Posterior vena cava (tissue), 2 donors: ENCODE measurements at places on chromosomes 6 and 20. TPM values are rescaled to one million over a fixed set of nuclear protein-coding genes. Genes with fewer than 3 reads are reported as not detected.

- DNase-seq: no peak
Observed at GRCh38 chr6:33128318-33128717, 52.5 kb downstream of the HLA-DPB1 start.

GRCh38 chr6:104987218-104987617 lies 30.3 kb downstream of the LIN28B start:
- no peak for DNase-seq

- no peak for DNase-seq
Observed at GRCh38 chr6:29749308-29749662, 26.1 kb downstream of the HLA-F start.

DNA sequence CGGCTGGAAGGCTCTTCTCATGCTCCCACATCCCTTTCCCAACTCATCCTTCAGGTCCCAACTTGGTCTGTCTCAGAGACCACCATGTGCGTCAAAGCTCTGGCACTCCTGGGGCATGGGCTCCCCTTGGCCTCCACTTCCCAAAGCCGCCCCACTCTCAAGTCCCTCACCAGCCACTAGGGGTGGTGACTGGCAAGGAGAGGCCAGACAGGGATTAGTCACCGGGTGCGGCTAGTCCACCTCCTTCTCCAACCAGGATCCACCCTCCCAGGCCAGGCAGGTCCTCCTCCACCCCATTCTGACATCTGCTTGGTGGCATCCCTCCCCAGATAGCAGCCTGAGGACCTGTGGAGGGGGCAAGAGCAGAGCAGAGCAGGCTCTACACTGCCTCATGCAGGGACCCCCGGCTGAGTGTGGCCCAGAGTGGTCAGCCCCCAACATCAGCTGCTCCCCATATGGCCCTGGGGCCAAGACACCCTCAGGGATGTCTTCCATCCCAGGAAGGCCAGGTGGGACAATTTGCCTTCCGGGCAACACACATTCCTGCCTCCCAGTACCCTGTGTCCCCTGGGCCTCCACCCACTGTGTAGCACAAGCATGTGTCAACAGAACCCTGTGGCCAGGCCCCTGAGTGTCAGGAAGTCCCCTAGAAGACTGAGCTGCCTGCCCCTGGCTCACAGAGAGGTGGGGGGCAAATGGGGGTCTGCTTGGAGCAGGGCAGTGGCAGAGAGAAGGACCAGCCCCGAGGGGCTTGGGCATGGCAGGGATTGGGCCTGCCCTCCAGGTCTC lies 29.2 kb downstream of the YTHDF1 start:
- no peak for DNase-seq

DNA sequence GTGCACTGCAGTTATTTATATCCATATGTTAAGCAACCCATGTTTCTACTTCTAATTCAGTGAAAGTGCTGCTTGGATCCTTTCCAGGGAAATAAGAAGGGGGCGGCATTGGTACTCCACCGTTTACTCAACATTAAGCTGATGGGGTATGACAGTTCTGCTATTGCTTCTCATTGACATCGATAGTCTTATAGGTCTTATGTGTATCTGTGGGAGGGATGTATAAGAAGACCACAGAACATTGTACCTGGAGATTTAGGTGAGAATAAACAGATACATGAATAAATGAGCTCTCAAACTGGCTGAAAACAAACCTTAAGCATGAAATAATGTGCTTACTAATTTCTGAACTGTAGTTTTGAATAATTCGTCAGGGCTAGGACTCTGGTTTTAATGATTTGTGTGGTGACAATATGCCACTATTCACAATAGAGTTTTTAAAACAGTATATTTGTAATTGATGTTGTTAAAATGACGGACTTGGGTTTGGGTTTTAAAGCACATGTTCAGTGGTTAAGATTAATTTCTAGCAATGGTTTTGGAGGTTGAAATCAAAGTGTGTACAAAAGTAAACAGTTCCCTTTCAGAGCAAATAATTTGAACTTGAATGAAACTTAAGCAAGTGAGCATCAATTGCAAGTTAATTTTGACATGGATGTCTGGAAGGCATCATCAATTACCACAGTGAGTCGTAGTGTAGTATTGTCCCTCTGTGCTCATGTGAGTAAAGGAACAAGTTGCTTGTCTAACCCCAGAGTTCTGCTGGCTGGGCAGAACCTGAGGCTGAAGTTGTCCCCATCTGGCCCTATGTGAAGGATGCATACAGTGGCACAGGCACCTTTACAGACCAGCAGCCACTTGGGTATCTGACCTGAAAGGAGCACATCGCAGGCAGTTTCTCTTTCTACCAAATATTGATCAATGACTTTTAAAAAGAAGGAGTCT lies 84.7 kb upstream of the SUPT3H start:
- no peak for DNase-seq

- DNase-seq: no peak
Observed at GRCh38 chr6:131574686-131575085, 1.7 kb downstream of the ARG1 start.

- no peak for DNase-seq
Observed at GRCh38 chr6:120604510-120604909, 729.8 kb downstream of the TBC1D32 start.

- no peak for DNase-seq
Observed at GRCh38 chr20:9978397-9979004, 56.3 kb upstream of the ANKEF1 start.

DNA sequence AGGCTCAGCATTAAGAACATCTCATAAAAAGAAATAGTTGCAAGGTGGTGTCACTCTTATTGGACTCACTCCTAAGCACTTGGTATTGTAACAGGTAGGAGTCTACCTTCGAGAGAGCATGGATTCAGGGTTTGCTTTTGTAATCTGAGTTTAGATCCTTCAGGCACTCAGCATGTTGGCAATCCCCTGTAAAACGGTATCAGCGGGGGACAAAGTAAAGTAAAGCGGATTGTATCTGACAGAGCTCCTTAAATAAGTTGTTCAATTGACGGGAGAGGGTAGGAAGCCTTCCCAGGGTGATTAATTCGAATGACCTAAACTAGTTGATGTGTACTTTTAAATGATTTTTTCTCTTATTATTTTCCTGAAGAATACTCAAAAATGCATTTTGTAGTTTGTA lies 869.8 kb upstream of the EPHA7 start:
- no peak for DNase-seq

DNA sequence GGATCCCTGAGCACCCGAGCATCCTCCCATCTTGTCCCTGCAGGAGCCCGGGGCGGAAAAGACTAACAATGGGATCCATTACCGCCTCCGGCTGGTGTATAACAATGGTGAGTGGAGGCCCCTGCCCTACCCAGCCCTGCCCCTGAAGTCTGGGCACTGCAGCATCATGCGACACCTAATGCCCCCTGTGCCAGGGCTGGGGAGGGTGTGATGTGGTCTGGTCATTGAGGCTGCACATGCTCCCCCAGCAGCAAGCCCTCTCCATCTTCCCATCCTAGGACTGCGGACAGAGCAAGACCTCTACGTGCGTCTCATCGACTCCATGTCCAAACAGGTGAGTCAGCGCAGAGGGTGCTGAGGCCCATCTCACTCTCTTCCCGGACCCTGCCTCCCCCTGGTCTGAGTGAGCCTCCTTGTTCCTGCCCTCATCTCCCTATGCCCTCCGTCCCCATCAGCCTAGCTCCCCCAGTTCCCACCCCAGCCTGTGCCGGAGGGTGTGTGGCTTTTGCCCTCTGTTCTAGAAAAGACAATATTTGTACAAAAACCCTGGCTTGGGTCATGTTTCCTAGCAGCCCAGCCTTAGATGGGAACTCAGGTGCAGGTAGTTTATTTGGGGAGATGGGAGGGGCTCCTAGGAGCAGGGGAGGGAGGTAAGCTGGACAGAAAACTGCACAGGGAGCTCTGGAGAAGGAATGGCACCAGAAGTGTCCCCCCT lies 13.5 kb downstream of the EBF4 start:
- no peak for DNase-seq

- DNase-seq: no peak
Observed at GRCh38 chr6:34664256-34664971, 32.2 kb downstream of the ILRUN start.

- peak; percentile 65 for DNase-seq
Observed at GRCh38 chr6:4743062-4743461, 33.1 kb upstream of the CDYL start.

DNA sequence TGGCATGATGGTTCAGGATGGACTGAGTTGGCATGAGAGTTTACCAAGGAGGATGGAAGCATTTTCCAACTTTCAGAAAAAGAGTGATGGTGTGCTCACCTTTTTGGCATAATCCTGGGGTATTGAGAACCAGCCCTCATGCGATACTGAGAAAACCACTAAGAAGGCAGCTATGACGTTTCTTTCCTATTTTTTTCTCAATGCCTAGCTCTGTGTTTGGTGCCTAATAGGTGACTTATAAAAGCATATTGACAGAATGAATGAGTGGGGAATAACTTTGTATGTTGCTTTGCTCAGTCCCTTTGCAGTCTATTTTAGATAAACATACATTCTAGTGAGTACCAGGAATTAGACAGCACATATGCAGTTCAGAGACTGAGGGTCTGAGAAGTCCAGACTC lies 816.3 kb downstream of the DHX35 start:
- no peak for DNase-seq

GRCh38 chr6:82246370-82246769 lies 1.2 kb downstream of the IBTK start:
- DNase-seq: no peak

- DNase-seq: no peak
Observed at GRCh38 chr6:25835442-25836283, 3.8 kb upstream of the SLC17A1 start.

GRCh38 chr6:140095532-140095931 lies 721.1 kb upstream of the CITED2 start:
- DNase-seq: no peak

DNA sequence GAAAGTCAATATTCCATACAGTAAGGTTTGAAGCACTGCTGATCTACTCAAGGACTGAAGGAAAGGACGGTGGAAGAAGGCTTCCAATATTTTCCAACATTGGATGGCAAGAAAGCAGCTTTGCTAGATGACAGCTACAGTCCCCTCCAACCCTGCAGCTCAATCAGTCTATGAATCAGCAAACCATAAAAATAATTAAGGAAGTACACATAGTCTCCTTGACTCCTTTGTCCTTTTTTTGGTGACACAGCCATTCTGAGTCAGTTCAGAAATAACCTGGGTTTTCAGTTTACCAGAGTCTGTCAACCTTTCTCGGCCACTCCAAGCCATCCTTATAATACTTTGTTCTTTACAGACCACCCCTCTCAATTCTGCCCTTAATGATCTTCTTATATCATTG lies 232.5 kb downstream of the IBTK start:
- no peak for DNase-seq

- DNase-seq: no peak
Observed at GRCh38 chr6:36928547-36928918, 26.0 kb upstream of the PI16 start.

DNA sequence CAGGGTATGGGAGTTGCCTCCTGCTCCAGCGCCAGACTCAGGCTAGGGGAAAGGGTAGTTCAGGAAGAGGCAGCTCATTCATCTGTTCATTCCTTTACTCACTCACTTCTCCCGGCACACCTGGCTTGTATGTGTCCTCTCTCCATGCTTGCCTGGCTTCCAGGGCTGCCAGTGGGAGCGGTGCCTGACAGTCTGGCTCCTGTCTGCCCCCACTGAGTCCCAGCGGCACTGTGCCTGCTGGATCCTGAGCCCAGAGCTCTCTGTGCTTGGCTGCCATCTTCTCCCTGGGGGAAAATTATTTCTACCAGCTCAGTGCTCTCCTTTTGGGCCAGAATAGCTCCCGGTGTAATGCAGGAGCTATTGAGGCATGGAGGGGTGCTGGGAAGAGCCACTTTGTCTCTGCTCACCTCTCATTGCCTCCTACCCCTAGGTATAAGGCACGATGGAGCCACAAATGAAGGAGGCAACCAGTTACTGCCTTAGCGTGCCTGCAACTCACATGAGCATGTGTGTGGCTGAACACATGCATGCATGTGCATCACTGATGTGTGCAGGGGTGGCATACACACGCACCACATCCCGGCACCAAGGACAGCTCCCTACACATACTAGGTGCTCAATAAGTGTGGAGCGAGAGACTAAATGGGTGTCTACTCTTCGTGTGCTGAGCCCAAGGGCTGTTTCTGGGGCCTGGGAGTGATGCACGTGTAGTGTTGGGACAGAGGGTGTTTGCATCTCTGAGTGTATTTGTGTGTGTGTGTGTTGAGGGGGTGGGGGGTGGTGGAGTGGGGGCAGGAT lies 46.6 kb downstream of the CDH22 start:
- DNase-seq: no peak

GRCh38 chr20:52539891-52540290 lies 348.3 kb upstream of the ZFP64 start:
- DNase-seq: no peak

DNA sequence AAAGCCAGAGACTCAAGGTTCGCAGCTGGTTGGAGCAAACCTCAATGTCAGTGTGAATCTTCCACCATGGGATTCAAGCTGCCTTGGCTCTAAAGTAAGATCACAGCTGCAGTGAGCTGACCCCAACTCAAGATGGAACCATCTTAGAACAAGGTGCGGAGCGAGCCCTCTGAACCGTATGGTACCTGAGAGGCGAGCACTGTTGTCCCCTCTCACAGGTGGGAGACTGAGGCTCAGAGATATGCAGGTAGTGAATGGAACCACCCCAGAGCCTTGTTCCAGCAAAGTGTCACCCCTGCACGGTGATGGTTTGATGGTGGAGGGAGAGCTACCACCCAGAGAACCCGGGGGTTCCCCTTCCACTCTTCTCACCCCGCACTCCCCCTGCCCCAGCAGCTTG lies 52.5 kb downstream of the BMP7 start:
- no peak for DNase-seq

- no peak for DNase-seq
Observed at GRCh38 chr20:12130781-12131180, 213.1 kb downstream of the BTBD3 start.

DNA sequence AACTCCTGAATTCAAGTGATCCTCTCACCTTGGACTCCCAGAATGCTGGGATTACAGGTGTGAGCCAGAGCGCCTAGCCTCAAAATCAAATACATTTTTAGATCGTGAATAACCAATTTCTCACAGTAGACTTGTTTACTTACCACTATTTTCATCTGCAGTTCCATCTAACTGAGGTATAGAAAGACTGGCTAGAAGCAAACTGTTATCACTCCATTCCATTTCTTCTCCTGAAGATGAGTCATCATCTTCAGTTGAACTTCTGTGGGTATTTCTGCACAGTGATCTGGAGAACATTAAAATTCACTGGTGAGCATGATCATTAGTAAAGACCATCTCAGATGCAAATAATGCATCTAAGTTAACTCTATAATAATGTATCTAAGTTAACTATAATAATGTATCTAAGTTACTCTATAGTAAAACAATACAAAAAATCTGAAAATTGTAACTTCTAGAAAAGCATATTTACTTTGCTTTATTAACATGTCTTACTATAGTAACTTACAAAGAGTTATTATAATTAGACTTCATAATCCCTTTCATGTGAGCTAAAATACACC lies 105.4 kb downstream of the REV3L start:
- DNase-seq: no peak

GRCh38 chr20:57237585-57237953 lies 28.9 kb downstream of the BMP7 start:
- no peak for DNase-seq

GRCh38 chr20:62768551-62769287 lies 27.6 kb upstream of the MRGBP start:
- peak; percentile 76 for DNase-seq

Gene HLA-DPB1
- total RNA-seq: 37.4 TPM

Gene OLIG3
- not detected for total RNA-seq

Gene CTCFL
- not detected for total RNA-seq

Gene NKX2-4
- not detected for total RNA-seq

Gene LY6G6C
- total RNA-seq: not detected

Gene MYL9
- 2,680 TPM for total RNA-seq

Gene LRRC1
- 10.4 TPM for total RNA-seq

Gene HLA-G
- not detected for total RNA-seq

Gene TMEM217
- total RNA-seq: 2.0 TPM
